ENCODE measurements at places on chromosomes 3 and 15.

GRCh38 chr3:86152620-86153019, 838.3 kb downstream of the VGLL3 start:
- DNase-seq = no peak

GRCh38 chr3:63809607-63810006, 9.5 kb upstream of the C3orf49 start:
- no peak for DNase-seq

- no peak for DNase-seq
Observed at GRCh38 chr3:473033-473800, 276.7 kb downstream of the CHL1 start.

GRCh38 chr15:90227336-90227735, 6.4 kb downstream of the CIB1 start:
- DNase-seq = no peak

DNA sequence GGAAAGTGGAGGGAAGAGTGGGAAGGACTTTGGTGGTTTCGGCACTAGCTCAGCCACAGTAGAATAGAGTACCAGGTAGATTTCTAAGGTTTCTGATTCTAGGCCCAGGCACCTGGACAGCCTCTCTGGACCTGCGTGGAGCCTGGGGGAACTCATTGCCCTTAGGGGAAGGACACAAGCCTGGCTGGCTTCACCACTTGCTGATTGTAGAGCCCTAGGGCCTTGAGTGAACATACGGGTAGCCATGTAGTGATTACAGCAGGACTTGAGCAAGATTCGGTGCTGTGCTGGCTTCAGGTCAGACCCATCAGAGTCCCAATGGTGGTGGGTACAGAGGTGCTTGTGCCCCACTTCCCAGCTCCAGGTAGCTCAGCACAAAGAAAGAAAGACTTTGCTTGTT, 47.0 kb downstream of the FAM81A start:
- no peak for DNase-seq

DNA sequence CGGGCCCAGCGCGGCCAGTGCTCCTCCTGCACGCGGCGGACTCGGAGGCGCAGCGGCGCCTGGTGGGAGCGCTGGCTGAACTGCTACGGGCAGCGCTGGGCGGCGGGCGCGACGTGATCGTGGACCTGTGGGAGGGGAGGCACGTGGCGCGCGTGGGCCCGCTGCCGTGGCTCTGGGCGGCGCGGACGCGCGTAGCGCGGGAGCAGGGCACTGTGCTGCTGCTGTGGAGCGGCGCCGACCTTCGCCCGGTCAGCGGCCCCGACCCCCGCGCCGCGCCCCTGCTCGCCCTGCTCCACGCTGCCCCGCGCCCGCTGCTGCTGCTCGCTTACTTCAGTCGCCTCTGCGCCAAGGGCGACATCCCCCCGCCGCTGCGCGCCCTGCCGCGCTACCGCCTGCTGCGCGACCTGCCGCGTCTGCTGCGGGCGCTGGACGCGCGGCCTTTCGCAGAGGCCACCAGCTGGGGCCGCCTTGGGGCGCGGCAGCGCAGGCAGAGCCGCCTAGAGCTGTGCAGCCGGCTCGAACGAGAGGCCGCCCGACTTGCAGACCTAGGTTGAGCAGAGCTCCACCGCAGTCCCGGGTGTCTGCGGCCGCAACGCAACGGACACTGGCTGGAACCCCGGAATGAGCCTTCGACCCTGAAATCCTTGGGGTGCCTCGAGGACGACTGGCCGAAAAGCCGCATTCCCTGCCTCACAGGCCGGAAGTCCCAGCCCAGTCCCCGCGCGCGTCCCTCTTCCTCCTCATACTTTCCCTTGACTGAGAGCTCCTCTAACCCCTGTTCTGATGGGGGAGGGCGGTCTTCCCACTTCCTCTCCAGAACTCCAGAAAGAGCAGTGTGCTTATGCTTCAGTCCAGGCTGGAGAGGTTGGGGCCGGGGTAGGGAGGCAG, 1.4 kb upstream of the IL17RC start:
- peak; percentile 78 for DNase-seq

DNA sequence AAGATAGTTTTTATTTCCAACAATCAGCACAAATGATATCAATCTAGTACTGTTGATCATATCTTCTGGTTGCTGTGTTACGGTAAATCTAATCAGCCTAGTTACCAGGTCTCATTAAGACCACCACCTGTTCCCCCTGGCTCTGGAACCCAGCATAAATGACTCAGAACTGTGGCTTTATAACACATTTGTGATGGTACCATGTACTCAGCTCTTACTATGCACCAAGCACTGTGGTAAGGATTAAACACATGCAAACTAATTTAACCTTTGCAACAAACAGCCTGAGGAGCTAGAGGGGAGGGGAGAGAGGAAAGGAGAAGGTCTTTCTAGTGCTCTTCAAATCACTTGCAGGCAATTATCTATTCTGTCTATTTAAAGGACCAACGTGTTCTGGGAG, 173.9 kb upstream of the LMCD1 start:
- DNase-seq = no peak

All from ecto neural progenitor cell (in vitro differentiated cells).